Karpas-422 (cell line): ENCODE measurements at places on chromosomes 2 and 18. TPM values are rescaled to one million over a fixed set of nuclear protein-coding genes. Genes with fewer than 3 reads are reported as not detected.

DNA sequence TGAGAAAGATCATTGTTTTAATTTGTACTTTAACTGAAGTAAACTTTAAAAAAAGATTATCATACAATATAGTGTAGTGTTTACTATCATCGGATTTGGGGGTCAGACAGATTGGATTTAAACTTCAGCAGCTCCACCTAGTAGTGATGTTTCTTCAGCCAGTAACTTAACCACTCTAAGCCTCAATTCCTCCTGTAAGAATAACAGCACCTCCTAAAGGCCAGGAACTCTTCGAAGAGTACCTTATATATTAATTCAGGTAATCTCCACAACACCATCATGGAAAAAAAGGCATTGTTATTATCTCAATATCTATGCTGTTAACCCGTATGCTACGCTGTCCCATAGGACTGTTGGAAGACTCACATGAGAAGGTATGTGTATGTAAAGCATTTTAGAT is 69.0 kb upstream of the DLGAP1 start:
- DNase-seq = no peak

The CLIP4 gene
- not detected in 2 replicates for total RNA-seq

DNA sequence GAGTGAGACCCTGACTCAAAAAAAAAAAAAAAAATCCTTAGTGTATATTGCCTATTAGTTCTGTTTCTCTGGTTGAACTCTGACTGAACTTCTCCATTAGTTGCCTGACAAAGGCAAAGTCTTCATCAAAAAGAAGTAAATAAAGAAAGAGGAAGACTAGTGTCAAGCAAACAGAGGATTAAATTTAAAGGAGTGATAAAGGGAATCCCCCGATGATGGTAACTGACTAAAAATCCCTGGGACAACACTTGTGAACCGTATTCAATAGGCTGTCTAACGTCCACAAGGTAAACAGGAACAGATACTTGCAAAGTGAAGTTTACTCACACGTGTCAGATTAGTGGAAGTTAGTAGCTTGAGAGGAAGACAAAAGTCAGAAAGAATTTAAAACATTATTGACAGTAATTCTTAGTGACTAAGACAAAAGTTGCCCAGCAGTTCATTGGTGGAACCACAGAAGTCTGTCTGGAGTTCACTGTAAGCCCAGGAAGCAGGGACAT is 26.2 kb upstream of the SPOPL start:
- no peak for DNase-seq

GRCh38 chr2:121329786-121330185 is 44.8 kb upstream of the TFCP2L1 start:
- no peak for DNase-seq

The POLR1B gene
- 23.8 and 35.4 TPM in 2 replicates for total RNA-seq
